ENCODE measurements at places on chromosomes 3 and 15. TPM values are rescaled to one million over a fixed set of nuclear protein-coding genes. Genes with fewer than 3 reads are reported as not detected.

DNA sequence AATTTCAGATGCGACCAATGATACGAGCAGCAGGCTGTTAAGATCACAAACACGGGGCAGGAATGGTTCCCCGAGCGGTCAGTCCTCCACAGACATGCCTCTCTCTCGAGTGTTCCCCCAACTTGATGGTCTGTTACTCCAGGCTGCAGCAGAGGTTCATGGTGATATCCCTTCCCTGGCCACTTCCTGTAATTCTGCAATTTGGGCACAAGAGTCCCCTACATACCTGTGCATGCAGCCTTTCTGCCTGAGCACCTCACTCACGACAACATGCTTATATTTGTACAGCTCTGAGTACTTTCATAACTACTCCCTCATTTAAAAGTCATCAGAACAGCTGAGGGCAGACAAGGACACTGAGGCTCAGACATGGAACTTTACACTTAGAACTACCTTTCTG lies 408.1 kb upstream of the NR2F2 start:
- no peak for DNase-seq

- no peak for DNase-seq
These were observed 2.4 kb downstream of the TNNC1 start for GRCh38 chr3:52451237-52452083.

DNA sequence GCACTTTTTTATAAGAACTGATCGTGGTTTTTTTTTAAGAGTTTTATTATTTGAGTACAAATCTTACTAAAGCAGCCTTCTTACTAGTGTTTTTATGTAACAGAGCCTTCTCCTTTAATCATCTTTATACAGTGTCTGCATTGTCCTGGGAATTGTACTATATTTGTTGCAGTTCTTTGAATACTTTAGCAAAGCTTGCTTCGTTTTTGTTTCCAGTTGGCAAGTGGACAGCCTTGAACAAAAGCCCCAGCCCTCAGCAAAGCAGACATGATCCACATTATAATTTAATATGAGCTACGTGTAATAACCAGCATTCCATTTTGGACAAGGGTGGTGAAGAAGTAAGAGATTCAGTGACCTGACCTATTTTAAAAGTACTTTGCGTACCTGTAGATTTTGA lies 112.2 kb upstream of the FLNB start:
- DNase-seq = no peak

The CACNA1D gene
- 0.31 TPM for total RNA-seq

The TUSC2 gene
- total RNA-seq = 18.5 TPM

The SEMA6D gene
- not detected for total RNA-seq

All from activated CD8-positive, alpha-beta T cell treated with anti-CD3 and anti-CD28 coated beads, Interleukin-2, amount 10 ng/mL, durations not matched to agents 7 days and 5 days (primary cell).